Right renal pelvis (tissue), 4 donors: ENCODE measurements at places on chromosomes 2 and 18.

DNA sequence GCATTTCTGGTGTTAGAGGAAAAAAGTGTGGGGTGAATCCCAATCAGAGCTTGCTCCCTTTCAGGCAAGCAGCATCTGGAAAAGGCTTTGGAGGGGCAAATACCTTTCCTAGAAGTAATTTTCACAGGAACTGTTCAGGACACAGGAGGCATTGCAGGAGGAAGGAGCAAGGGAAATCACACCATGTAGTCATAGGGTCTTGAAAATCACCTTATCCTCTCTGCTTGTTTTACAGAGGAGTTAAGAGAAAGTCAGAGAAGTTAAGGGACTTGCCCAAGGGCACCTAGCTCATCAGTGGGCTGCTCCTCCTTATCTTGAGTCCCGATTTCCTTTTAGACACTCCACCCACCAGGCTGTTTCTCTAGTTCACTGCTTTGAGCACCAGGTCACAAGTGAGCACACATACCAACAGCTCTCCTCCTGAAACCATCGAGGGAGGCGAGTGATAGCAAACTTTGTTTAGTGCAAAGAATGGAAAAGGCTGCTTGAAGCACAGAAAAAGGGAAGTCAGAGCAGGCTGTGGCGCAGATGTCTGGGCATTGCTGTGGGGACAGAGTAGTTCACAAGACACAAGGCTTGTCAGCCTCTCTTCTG is 89.2 kb upstream of the CXCR4 start:
- DNase-seq = no peak

GRCh38 chr2:145235312-145235711 is 715.4 kb upstream of the ZEB2 start:
- DNase-seq = no peak

GRCh38 chr18:69220529-69220928 is 180.2 kb upstream of the DOK6 start:
- DNase-seq = no peak

- no peak for DNase-seq
Observed at GRCh38 chr2:197360744-197361156, 50.2 kb upstream of the ANKRD44 start.

DNA sequence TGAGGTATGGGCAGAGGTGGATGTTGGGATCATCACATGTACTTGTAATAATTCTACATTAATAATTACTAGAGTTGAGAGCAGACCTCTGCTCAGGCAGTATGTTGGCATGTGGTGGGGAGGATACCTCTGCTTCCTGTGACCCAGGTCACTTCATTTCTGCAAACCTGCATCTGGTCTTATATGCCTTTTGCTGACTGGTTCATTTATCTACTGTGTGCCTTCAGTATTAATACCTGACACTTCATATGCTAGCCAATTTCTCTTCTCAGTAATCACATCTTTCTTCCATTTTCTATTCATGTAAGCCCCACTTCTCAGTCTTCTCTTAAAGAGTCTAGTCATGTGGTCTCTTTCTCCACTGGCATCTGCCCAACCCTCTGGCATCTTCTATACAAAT is 41.1 kb upstream of the DLX2 start:
- DNase-seq = no peak

DNA sequence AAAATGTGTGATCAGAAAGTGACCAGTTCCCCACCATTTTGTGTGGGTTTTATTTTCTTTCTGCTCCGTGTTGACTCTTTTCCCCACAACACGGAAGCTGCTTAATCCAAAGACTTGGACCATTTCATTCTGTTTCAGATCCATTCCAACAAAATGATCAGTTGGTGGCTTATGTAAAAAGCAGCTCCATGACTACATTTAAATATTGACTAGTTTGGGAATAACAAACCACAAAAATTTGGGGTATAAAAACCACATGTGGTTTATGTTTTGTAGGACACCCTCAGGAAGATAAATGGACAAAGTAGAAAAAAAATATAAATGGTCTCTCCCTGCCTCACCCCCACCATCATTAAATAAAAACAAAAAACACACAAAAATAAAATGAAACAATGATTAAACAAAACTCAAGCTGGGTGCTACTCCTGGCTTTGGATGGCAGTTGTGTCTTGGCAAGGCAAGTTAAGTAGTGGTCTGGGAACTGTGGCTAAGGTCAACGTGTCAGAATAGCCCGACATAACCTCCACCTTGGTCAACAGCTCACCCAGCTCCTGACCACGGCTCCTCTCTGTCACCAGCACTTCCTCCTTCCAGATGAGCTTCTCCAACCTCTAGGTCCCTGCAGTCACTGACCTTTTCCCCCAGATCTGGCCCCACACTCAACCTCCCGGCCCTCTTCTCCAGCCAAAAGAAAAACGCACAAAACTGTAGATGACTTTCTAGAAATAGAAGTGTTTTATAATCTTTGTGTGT is 12.8 kb upstream of the WIPF1 start:
- DNase-seq = no peak

DNA sequence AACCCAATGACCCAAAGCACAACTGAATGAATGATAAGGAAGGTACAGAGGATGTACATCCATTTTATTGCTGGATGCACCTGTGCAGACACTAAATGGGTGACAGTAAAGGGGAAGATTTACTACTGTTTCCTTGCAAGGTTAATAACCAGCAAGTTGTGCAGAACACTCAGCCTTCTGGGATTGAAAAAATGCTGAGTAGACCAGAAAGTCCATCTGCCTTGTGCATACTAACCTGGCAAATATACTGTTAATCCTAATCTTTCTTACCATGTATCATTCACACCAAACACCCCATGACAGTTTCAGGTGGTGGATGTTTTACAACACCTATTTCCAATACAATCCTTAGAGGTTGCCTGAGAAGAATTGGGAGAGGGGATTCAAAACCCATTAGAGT is 814.1 kb upstream of the NRXN1 start:
- no peak for DNase-seq

DNA sequence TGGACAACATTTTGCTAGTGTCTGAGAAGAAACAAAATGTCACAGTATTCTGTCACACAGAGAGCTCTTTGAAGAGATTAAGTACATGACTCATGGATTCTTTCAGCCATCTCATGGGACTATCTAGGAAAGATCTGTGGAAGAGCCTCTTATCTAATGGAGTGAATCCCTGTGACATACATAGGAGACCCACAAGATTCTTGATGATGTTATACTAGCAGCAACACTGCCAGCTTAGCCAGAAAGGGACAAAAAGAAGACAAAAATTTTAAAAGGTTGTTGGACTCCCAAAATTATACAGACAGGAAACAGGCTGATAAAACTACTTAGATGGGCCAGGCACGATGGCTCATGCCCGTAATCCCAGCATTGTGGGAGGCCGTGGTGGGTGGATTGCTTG is 143.3 kb upstream of the MGAT5 start:
- no peak for DNase-seq

GRCh38 chr18:59576541-59577385 is 120.5 kb downstream of the CCBE1 start:
- DNase-seq = no peak
